Hepatocyte (in vitro differentiated cells): ENCODE measurements at places on chromosomes 3 and 15. TPM values are rescaled to one million over a fixed set of nuclear protein-coding genes. Genes with fewer than 3 reads are reported as not detected.

- no peak for DNase-seq
These were observed 1.8 kb upstream of the IGF1R start for GRCh38 chr15:98646546-98647025.

Gene ARNT2
- polyA plus RNA-seq: 3.9 and 4.7 TPM in 2 replicates

Gene TMEM266
- polyA plus RNA-seq: 0.39 and 0.77 TPM in 2 replicates

- no peak for DNase-seq
These were observed 252.4 kb upstream of the C2CD4B start for GRCh38 chr15:62417439-62417838.

Gene EPHA3
- 0.62 and 3.0 TPM in 2 replicates for polyA plus RNA-seq

Gene GOLGA8M
- polyA plus RNA-seq: not detected in 2 replicates

Gene CISH
- polyA plus RNA-seq: 9.0 and 15.3 TPM in 2 replicates

- DNase-seq: no peak
These were observed 85.2 kb upstream of the PRR23E start for GRCh38 chr3:127107491-127108375.

GRCh38 chr3:59908701-59909100 lies 858.9 kb upstream of the CFAP20DC start:
- no peak for DNase-seq

GRCh38 chr15:63623232-63623969 lies 26.2 kb downstream of the FBXL22 start:
- DNase-seq: no peak

- DNase-seq: no peak
These were observed 8.1 kb downstream of the ARPP21 start for GRCh38 chr3:35647461-35647860.

DNA sequence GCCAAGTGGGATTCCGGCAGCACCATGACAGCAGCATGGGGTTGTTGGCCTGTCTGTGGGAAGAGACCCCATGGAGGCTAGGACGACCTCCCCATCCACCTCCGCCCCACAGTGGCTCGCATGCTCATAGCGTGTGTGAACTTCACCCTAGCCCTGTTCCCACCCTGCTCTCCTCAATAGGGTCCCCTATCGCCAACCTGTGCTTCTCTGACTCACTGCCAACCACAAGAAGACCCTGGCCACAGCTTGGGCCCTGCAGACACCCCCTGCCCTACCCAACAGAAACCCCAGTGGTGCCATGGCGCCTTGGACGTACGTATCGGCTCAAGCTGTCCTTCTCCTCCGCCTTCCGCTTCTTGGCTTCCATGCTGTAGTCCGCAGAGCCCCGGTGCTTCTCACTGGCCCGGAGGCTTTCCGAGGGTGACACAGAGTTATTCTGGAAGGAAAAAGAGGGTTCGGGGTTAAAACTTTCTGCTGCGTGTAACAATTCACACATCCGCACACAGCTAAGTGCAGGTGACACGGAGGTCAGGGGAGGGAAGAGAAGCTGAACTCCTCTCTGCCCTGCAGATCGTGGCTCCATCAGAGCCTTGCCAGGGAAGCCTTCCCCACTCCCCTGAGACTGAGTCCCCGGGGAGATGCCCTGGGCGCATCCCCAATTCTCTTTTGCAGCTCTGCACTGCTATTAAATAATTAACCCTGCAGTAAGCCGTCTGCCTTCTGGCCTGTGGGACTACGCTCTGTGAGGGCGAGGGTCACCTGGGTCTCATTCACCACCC lies 37.3 kb downstream of the TLE3 start:
- DNase-seq: no peak

Gene DCLK3
- not detected in 2 replicates for polyA plus RNA-seq

Gene PCBP4
- 42.4 and 53.7 TPM in 2 replicates for polyA plus RNA-seq

Gene GRK7
- not detected in 2 replicates for polyA plus RNA-seq

DNA sequence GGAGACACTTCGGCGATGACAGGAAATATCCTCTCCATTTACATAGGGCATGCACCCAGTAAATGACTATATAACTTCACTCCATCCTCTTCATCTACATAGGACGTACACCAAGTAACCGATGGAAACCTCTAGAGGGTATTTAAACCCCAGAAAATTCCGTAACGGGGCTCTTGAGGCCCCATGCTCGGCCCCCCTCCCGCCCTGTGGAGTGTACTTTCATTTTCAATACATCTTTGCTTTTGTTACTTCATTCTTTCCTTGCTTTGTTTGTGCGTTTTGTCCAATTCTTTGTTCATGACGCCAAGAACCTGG lies 7.5 kb upstream of the FAM107A start:
- DNase-seq: no peak

Gene UNC13C
- 0.92 and 1.5 TPM in 2 replicates for polyA plus RNA-seq

DNA sequence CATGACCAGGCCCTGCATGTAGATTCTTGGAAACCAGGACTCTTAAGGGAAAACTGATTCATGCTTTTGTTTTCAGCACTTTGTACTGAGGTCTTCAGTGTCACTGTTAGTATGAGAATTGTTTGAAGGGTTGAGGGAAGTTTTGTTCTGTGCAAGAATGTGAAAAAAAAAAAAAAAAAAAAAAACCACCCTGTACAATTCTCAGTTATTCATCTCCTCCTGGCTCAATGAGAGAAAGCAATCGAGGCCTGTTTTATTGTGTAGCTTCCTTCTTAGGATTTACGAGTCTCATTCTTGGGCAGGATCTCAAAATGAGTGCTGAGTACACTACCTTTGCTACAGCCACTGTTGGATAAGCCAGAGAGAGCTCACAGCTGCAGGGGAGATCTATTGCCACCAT lies 469.5 kb downstream of the CNTN4 start:
- DNase-seq: no peak

DNA sequence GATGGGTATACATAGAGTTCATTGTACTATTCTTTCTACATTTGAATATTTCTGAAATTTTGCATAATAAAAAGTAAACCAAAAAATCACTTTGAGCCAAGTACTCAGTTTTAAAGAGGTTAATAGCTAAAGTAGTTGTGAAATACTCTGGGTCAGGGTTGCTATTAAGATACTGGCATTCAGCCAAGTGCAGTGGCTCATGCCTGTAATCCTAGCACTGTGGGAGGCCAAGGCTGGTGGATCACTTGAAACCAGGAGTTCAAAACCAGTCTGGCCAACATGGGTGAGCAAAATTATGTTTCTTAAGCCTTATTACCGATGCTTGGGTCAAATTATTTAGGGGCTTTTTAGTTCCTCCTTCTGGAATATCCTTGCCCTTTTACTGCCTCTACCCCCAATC lies 122.0 kb upstream of the MELTF start:
- DNase-seq: peak; percentile 61

Gene PCSK6
- polyA plus RNA-seq: 31.7 and 36.0 TPM in 2 replicates

DNA sequence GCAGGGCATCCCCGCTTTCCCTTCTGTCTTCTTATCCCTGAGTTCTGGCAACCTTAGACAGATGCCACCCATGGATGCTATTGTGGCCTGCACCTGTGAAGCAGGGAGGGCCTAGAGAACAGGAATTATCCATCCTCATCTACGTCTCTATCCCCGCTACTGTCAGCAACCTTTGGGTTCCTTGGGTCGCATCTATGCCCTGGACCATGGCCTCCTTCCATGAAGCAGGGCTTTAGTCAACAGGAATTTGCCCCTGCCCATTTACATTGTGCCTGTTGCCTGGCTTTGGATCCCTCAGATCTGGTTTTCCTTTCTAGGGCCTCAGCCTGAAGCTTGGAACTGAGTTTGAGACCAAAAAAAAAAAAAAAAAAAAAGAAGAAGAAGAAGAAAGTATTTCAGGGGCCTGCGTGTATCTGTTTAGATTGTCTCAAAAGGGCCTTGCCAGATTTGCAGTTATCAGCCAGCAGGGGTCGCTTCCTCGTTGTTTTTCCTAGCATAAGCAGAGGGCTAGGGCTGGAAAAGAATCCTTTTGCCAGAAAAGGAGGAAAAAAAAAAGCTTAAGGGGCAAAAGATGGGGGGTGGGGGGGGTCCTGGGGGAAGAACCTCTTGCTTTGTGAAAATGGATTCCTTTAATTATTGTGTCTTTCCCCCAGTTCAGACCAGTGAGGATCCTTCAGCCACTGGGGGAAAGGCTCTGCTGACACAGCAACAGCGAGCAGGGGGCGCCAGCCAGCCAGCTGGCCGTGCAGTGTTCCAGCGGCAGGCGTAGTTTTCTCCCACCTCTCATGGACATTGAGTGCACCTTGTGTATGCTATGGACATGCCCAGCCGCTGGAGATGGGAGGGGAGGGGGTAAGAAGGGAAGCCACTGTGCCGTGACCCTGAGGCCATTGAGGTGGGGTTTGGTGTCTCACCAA lies 65.7 kb upstream of the ALDH1L1 start:
- DNase-seq: peak; percentile 73

DNA sequence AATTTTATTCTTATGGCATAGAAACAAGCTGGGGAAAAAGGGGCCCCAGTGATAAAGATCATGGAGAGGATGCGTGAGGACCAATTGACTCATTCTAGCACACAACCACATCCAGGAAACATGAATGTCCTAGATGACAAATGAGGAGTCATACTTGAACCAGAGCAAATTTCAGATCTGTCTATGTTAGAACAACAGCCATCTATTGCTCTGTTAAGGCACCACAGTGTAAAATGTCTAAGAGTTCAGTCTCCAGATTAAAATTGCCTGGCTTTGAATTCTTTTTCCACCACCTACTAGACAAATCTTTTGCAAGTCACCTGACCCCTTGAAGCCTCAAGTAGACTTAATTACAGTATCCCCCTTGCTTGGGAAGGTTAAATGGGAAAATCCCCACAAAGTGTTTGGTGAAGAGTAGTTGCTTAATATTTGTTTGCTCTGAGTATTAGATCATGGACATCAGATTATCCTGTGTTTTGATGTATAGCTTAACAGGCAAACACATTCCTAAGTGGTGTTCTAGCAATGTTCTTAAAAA lies 258.7 kb upstream of the TGFBR2 start:
- no peak for DNase-seq

Gene CPA3
- 0.68 TPM in 1 of 2 replicates, not detected in the other for polyA plus RNA-seq
